Stimulated activated CD4-positive, alpha-beta T cell treated with anti-CD3 and anti-CD28 coated beads, Interleukin-1b, Interleukin-23, amount 100 ng/mL, for 1 hour (primary cell): ENCODE measurements at places on chromosomes 4 and X.

DNA sequence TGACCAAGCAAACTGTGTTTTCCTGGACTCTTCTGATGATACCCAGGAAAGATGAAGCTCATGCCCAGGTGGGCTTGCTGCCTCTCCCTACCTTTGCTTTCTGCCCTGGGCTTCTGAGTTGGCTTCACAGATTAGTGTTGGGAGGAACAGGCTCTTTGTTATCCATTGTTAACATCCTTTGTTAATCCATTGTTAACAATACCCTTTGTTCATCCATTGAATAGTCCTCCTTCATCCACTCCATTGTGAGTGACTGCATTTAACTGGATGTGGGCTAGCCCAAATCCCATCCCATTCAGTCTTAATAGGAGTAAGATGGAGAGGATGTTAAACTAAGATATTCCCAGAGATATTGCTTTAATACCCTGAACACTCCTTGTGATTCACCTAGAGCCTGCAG is 199.0 kb upstream of the LNX1 start:
- DNase-seq: no peak

GRCh38 chrX:110454336-110454735 is 95.7 kb downstream of the RTL9 start:
- no peak for DNase-seq

GRCh38 chr4:66062044-66062443 is 391.8 kb upstream of the EPHA5 start:
- no peak for DNase-seq

DNA sequence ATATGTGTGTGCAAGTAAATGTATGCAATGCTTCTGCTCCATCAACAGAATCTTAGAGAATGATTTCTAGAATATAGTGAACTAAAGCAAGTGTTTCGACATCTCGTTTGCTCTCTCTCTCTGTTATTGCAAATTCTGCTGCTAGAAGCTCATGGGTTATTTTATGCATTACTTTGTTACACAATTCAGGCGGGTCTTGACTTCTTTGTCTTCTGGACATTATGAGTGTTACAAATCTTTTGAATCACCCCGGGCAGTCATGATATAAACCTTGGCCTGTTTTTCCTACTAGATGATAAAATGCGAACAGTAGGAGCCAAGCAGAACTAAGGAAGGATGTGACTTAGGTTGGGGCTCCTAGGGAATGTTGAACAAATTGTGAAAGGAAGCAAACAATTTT is 166.4 kb upstream of the SFRP2 start:
- DNase-seq: no peak

DNA sequence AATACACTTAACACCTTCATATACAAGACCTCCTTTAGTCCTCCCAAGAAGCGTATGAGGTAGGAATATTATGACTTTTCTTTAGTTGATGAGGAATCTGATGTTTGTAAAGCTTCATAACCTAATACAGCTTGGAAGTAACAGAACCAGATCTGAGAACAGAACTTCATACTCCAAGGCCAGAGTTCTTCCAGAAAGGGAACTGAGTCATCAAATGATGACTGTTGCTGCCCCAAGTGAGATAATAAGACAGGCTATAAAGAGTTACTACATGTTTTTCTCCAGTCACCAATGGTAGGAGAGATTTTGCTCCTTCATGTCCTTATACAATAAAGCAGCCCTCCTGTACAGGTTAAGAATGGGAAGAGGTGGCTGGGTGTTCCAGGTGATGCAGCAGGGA is 74.3 kb upstream of the ANXA3 start:
- DNase-seq: no peak

- DNase-seq: no peak
These were observed 2.0 kb upstream of the ARX start for GRCh38 chrX:25017667-25018247.

DNA sequence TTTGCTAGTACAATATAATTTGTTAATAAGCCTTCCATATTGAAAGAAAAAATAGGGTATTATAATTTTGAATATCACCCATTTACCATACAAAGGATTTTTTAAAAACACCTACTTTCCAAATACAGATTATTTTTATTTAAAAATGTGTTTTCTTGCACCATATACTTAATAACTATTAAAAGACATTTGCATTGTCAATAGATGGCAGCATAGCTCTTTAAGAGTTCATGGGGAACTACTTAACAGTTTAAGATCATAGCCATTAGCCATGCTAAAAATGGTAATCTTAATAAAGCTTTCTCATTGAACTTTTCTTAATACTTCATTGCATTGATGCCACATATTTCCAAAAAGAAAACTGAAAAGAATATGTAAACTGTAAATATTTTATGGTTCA is 1995.9 kb downstream of the C4orf33 start:
- no peak for DNase-seq

- no peak for DNase-seq
These were observed 338.3 kb upstream of the GALNT7 start for GRCh38 chr4:172830295-172830764.

GRCh38 chrX:153885968-153886903 is at the start of gene L1CAM:
TSS of gene L1CAM (minus strand) at chrX:153886173. CDS start at chrX:153875836, 10,337 bp downstream.
- no peak for DNase-seq

GRCh38 chrX:135302269-135302873 is 6.9 kb upstream of the ETDC start:
- no peak for DNase-seq

GRCh38 chr4:39255266-39255665 is 72.9 kb downstream of the WDR19 start:
- DNase-seq: no peak

- no peak for DNase-seq
These were observed 72.6 kb downstream of the GC start for GRCh38 chr4:71711044-71711984.

DNA sequence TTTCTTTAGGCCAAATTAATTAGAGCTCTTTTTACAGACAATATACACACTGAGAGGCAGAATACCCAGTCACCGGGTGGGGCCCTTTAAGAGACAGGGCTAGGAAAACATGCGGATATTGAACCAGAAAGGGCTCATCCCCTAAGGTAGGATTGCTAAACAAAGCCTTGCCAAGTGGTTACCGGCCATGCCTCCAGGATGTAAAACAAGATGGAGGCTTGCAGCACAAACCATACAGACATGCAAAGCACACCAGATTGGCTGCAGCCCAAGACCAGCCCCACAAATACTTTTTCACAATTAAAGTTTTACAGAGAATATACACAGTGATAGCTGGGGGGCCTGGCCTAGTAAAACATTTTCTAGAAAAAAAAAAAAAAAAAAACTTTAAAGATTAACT is 210.0 kb downstream of the KLHL4 start:
- DNase-seq: no peak

- no peak for DNase-seq
These were observed 59.9 kb downstream of the ZNF827 start for GRCh38 chr4:145878501-145879435.

- no peak for DNase-seq
These were observed 436.9 kb downstream of the NLGN4X start for GRCh38 chrX:5791721-5792120.

DNA sequence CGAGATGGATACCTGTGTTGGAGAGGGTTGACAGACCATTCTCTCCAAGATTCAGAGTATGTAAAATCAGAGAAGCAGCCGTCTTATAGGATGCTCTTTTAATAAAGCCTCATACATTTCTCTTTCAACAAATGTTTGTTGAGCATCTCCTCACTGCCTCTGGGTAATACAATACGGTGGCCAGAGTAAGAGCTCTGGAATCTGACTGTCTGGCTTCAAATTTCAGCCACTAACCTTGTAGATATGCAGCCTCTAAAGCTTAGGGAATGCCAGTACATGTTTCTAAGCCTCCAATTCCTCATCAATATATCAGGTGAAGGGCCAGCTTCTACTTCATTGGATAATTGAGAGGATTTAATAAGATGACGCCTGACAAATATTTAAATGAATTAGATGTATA is 61.3 kb downstream of the CLNK start:
- DNase-seq: no peak

DNA sequence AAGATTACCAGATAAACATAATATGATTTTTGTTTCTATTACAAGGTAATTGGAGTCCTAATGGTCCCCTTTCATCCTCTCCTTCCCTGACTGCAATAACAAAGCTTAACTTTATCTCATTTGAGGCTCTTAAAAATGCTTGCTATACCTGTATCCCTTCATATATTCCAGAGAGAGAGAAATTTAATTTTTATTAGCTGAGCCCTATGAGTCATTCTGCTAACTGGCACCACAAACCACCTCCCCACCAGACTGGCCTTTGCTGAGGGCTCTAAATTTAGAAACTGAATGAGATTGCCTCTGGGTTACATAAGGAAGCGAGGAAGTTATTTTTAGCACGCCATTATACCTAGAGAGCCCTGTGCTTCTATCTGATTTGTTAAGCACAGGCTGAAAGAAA is 27.4 kb downstream of the CBLL2 start:
- DNase-seq: no peak

GRCh38 chr4:188719794-188720193 is 580.6 kb downstream of the TRIML1 start:
- no peak for DNase-seq

DNA sequence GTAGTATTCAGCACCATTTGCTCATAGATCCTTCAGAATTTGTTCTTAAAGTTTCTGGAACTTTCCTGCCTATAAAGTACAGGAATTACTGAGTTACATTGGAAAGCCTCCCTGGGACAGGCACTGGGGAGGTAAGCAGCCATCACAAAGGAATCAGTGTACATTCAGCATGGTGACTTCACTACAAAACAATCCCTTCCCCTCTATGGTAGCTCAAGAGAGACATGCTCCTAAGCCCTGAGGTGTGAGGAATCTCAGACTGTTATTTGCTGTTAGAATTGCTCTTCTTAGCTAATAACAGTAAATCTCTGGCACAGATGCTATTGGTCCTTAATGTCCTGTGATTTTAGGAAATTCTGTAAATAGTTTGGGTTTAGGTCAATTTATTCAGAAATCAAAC is 1898.0 kb upstream of the PCDH7 start:
- DNase-seq: no peak

DNA sequence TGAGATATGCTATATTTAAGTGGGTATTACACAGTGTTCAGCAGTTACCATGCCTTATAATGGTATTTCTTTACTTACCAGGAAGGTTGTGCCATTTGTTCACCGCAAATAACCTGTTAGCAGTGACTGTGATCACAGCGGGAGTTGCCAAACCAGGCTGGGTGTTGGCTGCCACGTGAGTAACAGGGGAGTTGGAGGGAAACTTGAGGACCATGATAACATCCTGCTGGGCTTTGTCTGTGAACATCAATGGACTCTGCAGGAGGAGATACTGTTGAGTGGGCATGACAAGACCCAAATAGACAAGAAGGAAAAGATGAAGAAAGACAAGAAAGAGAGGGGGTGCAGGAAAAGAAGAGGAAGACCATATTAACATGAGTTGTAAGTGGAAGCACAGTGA is 242.9 kb downstream of the DCLK2 start:
- DNase-seq: no peak

- no peak for DNase-seq
These were observed 121.5 kb downstream of the REELD1 start for GRCh38 chr4:146335763-146336409.

GRCh38 chr4:48603366-48604003 is 113.4 kb downstream of the ZAR1 start:
- no peak for DNase-seq

DNA sequence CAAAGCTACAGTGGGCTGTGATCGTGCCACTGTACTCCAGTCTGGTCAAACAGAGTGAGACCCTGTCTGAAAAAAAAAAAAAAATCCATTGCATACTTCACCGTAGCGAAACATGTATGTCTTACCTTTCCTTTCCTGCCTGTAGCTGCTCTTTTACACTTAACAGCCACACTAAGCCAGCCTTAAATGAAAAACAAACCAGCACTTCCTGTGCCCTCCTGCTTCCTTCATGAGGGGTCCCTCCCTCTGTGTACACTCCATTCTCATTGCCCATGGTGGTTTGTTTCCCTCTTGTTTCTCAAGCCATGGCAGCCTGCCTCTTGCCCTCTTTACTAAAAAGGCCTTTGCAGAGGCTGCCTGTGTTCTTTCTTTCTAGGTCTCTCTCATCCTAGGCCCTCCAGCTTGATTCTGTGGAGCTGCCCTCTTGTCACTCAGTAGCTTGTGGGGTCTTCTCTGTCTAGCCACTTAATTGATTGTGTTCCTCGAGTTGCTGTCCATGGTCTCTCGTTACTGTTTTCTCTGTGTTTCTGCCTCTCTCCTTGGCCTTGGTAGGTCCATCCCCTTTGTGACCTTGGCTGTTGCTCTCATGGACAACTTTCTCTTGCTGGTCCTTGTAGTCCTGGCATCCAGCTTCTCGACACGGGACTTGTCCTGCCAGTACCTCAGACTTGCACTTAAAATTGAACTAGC is 52.1 kb upstream of the MSANTD1 start:
- no peak for DNase-seq

DNA sequence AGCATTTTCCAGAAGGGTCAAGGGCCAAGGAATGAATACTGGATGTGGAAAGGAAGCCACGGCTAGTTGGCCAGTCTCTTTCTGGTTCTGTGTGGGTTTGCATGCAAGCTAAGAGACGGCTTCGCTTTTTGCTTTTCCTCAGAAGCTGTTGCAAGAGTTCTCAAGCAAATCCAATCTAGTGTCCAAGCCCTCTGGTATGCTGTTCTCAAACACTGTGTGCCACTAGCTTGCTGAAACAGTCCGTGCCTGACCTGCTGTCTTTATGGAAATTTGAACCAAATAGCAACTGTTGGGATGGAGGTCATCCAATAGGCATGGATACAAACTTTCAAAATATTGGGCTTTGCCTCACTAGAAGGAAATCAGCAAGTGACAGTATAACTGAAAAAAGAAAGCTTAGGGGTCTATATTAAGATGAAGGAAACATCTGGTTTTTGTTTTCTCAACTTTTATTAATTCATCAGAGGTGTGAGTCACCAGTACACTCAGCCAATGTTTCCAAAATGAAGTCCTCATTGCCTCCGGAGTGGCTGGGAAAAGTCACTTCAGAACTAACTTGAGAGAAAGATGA is 70.5 kb downstream of the SLC9A6 start:
- DNase-seq: no peak

GRCh38 chr4:163858515-163858914 is 364.0 kb downstream of the TMA16 start:
- DNase-seq: no peak

GRCh38 chr4:82801910-82802521 is 3.4 kb upstream of the SCD5 start:
- no peak for DNase-seq

DNA sequence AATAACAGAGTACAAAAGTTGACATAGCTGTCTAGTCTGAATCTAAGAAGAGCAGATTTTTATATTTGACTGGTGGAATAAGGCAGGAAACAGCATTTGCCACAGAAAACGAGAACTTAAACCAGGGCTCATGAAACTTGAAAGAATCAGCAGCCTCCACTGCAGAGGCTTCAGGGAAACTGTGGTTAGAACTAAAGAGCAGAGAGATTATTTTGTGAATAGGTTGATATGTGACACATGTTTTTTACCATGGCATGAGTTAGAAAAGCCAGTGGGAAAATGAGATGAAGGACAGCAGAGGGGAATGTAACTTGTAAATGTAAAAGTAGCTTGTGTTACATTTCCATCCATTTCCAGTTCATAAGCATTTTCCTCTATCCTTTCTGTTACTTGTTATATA is 63.7 kb upstream of the CAMK2D start:
- DNase-seq: no peak

DNA sequence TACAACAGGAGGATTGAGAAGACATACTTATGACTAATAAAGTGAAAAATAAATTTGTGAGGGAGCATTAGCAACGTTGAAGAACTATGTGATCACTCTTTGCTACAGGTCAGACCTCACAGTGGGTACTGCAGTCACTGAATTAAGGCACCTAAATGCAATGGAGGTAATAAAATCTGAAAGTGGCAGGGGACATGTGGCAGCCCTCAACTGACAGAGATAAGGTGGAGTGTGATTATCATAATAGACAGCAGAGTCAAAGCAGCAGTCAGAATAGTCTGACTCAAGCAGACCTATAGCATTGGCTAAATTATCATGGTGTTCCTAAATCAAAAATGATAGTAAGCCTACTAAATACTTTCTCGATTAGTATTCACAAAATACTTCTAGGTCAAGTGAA is 1220.5 kb downstream of the PCDH18 start:
- no peak for DNase-seq
